ENCODE measurements at places on chromosomes 2 and 18.

- DNase-seq = no peak
Measured at GRCh38 chr18:34848695-34849094, 138.6 kb downstream of the DTNA start.

DNA sequence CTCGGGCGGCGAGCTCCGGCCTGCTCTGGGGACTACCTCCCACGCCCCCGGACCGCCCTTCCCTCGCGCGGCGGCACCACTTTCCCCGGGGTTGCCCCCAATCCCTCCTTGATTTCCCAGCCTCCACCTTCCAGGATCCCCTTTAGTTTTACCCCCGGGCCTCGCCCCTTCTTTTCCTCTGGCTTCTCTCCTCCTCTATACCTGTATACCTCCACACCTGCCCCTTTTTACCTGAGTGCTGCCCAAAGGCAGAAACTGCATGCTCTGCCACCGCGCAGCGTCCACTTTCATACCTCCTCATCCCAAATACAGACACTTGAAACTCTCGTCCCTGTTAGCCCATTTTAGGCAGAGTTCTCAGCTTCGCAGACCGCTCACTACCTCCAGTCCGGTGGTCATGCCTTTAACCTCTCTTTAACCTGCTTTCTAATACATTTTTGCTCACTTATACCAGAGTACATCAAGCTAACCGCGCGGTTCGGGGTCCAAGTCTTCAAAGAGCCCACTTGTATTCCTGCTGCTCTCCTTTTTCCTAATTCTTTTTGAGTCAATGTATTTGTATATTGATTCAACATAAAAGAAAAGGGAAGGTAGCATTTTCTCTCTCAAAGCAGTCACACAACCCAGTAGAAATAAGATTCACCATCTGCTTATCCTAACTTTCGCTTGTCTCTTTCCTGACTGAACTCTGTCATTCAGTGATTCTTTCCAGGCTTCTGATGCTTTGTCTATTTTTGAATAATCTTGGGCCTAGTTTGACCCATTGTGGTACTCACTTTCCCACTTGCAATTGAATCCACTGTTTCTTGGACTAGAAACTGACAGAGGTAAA, 901 bp downstream of the SPOPL start:
- DNase-seq = no peak

- no peak for DNase-seq
Measured at GRCh38 chr2:147382322-147382948, 462.4 kb upstream of the ACVR2A start.

DNA sequence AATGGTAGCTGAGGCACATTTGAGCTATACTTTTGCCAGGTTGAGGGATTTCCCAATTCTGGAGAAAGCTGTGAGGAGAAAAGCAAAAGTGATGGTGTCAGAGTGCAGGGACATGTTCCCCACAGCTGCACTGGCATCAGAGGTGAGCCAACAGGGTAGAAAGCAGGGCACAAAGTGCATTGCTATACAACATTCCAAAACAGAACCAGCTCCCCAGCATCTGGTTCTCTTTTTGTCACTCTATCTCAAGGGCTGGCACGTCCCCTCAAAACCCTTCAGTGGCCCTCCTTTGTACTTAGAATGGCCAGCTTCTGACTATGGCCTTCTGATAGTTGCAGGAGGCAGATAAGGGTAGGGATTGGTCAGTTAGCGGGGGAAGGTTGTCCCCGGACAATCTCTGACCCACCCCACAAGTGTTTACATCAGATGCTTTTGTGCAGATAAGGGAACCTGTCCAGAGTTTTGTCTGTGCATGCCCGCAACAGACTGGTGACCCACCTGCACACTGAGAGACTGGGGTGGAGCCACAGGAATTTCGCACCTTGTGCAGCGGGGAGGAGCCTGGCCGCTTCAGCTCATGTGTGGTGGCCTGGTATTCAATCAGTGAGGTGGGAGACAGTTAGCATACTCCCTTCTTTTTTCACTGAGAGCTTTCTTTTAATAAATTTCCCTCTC, 31.0 kb upstream of the TMEM17 start:
- DNase-seq = no peak

DNA sequence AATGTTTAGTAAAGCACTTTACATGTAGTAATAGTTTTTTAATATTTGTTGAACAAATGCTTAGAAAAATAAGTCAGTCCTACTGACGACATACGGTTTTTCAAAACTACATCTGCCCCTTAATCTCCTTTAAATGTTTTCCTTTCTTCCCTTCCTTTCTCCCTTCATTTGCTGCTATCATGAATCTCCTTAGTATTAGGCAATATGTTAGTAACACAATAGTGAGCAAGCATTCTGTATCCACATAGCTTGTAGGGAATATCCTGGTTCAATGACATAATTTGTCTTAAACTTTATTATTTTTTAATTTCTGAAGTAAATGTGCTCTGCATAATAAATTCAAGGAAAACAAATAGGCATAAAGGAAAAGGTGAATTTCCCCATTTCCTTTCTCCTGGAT, 79.1 kb downstream of the ACSL3 start:
- no peak for DNase-seq

DNA sequence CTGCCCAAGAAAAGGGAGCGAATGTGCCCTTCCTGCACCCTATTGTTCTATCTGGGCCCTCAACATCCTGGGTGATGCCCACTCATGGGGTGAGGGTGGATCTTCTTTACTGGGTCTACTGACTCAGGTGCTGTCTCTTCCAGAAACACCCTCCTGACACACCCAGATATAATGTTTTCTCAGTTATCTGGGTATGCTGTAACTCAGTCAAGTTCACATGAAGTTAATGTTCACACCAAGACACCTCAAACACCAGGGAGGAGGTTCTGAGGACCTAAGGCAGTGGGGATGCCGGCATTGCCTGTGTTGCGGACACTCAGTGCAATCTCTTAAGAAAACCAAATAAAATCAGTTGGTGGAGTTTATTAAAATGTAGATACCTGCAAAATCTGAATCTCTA, 500.9 kb downstream of the BCL11A start:
- DNase-seq = no peak

GRCh38 chr2:48001498-48001897, 95.2 kb upstream of the FBXO11 start:
- no peak for DNase-seq

DNA sequence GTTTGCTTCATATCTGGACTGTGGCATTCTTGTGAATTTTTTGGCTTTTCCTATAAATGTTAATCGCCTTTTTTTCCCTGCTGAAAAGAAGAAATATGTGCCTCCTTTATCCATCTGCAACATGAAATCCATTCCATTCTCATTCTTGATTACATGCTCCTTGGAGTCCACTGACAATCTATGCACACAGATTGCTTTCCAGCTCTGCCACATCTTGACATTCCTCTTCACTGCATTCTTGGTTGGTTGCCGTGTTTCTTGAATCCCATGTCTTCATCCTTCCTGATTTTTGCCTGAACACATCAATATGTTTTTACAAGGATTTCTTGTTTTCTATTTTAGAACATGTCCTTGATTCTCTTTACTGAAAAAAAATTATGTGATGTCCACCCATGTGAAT, 26.7 kb upstream of the BIRC6 start:
- DNase-seq = no peak

DNA sequence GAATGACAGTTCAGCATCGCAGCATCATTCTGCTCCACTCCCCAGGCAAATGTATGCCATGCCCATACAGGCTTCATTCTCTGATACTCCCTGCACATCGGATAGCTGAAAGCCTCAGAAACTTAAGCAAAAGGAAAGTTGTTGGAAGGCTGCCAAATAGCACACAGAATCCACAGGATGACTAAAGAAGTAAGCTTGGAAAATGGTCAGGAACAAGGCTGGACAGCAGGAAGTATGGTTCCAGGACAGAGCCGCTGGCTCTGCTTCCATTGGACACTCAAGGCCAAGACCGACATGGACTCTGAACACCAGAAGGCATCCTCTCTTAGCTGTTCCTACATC, 256.5 kb downstream of the CDH20 start:
- DNase-seq = no peak

- DNase-seq = no peak
Measured at GRCh38 chr2:136935119-136935518, 169.8 kb downstream of the THSD7B start.

DNA sequence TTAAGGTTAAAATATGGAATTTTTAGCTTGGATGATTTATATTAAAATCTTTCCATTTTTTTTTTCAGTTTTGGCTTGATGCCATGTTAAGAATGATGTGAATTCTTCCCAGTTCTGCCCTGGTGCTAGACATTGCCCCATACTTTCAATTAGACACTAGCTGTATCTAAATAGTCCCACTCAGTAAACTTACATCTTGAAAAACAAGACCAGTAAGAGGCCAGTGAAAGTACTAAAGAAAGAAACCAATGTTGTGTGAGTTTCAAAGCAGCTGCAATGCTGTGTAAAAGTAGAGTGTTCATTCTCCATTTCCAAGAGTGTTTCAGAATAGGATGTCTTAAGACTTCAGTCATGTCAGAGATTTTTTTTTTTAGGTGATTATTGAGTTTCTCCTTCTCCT, 40.0 kb upstream of the CYBRD1 start:
- no peak for DNase-seq

DNA sequence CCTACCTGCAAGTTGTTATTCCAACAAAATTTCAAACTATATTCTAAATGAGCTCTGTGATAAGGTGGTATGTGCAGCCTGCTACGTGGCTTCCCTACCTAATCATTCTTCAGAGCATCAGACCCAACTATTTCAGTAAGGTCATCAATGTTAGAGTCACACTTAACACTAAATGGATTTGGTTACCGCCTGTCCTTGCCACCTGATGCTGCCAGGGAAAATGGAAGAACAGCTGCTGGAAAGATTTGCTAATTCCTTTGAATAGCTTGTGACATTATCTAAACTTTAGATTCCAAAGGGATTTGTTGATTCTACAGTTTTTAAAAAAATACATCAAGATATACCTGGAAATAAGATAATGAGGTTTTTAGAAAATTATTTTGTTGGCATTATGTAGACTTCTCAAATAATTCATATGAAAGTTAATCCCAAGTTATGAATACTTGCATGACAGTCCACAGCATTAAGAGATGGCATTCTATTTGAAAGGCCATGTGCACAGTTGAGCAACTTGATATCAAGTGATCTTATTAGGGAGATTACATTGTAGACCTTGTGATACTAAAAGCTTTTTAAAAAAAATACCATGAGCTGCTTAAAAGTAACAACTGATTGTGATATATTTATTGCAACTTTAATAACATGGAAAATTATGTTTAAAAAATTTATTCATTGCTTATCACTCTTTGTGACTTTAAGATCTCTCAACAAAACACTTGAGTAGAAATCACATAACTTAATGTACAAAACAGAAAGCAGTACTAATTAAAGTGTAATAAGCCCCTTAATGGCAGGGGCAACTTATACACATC, 98.3 kb upstream of the UGP2 start:
- DNase-seq = no peak

GRCh38 chr2:89833116-89833779, 1141.8 kb downstream of the RPIA start:
- DNase-seq = no peak

DNA sequence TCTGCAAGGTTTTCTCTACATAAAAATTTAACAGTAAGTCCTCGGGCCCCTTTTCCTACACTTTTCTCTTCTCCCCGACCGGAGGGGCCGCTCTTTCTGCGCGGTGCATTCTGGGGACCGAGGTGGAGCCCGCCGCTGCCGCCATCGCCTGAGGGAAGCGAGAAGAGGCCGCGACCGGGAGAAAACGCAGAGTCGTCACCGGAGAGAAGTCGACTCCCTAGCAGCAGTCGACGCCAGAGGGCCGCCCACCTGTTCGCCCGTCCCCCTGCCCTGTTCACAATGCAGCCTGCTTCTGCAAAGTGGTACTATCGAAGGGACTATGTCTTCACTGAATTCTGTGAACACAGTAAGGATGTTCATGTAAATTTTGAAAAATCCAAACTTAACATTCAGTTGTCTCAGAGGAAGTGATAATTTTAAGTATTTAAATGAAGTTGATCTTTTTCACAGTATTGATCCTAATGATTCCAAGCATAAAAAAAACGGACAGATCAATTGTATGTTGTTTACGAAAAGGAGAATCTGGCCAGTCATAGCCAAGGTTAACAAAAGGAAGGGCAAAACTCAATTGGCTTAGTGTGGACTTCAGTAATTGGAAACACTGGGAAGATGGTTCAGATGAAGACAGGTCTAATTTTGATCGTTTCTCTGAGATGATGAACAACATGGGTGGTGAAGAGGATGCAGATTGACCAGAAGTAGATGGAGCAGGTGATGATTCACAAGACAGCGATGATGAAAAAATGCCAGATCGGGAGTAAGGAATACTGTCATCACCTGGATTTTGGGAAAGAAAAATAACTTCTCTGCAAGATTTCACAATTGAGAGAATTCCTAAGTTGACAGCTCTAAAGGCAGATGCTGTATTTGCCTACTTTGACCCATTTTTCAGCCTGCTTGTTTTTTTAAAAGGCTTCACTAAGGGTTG, 55.8 kb downstream of the ASXL2 start:
- DNase-seq = no peak

DNA sequence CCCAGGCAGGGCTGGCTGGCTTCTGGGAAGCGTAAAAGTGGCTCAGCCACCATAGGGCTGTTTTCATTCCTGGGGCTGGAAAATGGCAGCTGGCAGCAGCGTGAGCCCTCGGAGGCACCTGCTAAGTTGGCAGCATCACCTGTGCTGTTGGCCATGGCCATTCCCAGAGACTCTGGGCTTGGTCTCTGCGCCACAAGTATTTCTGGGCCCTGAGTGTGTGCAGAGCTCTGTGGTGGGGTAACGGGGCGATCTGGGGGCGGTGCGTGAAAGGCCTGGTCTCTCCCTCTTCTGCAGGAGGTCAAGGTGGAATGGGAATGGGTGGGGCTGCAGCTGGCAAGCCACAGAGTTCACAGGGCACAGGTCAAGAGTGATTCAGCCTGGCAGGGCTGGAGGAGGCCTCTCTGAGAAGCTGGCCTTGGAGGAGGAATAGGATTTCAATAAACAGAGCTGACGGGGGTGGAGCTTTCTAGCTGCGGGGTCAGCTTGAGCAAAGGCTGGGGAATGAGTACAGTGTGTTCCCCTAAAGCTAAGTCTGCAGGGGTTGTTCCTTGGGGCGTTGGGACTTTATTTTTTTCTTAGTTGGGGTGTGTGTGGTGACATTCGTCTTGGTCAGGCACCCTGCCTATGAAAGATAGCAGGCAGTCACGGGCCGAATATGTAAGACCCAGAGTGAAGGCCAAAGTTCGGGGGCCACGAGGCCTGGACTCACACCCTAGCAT, 10.3 kb upstream of the NTSR2 start:
- DNase-seq = no peak

DNA sequence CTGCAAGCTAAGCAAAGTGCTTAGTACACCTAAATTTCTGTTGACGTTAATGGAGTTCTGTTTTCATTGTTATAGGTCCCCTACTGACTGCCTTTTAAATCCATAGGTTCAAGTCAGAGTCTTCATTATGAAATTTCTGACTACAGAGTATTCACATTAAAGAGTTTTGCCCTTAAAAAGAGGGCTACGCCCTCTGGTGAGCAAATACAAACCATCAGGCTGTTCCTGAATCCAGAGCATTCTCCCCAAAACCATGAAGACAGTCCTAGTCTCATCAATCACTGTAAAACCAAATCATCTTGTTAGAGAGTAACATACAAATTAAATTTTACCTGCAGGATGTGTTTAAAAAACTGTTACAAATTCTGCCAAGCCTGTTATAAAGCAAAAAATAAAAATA, 1091.7 kb downstream of the TDRD15 start:
- no peak for DNase-seq

All from NCI-H1930 (cell line).